CD4-positive, alpha-beta T cell treated with Interleukin-2 at 100 ng/mL for 4 hours (primary cell): ENCODE measurements at places on chromosomes 6 and 20.

- DNase-seq: no peak
Measured at GRCh38 chr6:130796313-130796905, 30.8 kb upstream of the SMLR1 start.

GRCh38 chr6:146910611-146911010 lies 293.6 kb upstream of the STXBP5 start:
- DNase-seq: no peak

GRCh38 chr6:112014483-112014882 lies 39.4 kb upstream of the CCN6 start:
- DNase-seq: no peak

- DNase-seq: no peak
Measured at GRCh38 chr6:148943451-148943850, 196.6 kb downstream of the UST start.

DNA sequence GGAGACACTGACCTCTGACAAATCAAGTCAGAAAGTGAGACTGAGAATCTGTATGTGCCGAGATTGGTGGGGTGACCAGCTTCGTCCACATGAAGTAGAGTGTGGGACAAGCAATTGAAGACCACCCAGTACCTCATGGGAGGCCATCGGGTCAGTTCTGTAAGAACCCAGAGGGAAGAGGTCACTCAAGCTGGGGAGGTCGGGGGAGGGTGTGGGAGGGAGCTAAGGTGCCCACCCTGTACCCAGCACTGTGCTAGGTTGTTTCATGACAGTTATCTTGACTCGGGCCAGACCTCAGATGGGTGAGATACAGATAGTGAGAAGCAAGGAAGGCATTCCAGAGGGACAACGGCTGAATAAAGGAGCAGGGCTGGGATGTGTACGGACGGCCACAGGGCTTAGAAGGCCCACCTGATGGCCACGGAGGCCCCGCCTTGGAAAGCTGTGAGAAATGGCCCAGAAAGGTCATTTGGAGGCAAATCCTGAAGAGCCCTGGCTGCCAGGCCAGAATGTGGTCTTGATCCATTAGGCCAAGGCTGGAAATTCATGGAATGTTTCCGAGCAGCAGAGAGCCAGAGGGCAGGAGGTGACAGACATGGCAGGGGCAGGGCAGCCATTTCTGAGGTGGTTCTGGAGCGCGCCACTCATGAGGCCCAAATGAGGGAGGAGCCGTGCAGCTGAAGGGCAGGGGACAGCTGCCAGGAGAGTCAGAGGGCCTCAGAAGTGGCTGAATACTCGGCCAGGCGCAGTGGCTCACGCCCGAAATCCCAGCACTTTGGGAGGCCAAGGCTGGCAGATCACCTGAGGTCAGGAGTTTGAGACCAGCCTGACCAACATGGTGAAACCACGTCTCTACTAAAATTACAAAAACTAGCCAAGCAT lies 7.7 kb downstream of the MMP24OS start:
- no peak for DNase-seq

GRCh38 chr6:158672726-158673125 lies 22.9 kb downstream of the SYTL3 start:
- DNase-seq: no peak

GRCh38 chr20:50385733-50386640 lies 124.2 kb upstream of the PTPN1 start:
- DNase-seq: peak; percentile 49

- DNase-seq: no peak
Measured at GRCh38 chr6:97947841-97948240, 664.8 kb upstream of the MMS22L start.

DNA sequence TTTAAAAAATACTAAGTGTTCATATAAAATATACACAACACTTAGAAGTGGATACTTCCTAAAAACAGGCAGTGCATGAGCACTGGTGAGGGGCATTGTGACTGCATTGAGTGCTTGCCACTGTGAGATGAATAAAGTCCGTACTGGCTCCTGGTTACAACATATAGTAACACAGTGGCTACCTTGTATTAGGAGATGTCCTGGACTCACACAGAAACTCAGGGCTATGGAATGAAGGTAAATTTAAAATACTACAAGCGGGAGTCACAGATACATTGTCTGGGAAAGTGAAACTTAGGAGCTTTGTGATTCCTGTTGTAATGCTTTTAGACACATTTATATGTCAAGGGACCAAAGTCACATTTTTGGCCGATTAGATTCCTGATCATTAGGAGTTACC lies 36.5 kb upstream of the HLA-G start:
- DNase-seq: no peak

DNA sequence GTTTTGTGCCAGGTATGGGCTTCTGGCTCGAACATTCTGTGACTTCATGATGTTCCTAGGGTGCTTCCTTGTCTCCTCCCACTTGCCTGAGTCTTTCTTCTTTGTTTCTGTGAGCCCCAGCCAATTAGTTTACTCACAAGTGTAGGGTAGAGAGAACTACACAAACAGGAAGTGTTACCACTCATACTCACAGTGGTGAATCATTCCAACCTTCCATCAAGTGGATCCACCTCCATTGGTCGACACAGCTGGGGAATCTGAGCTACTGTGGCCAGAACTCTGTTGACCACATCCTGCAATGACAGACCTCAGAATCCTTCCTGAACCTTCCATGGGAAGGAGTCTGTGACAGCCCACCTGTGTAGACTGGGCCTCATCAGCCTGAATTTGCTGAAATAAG lies 76.8 kb downstream of the UNC5CL start:
- no peak for DNase-seq

DNA sequence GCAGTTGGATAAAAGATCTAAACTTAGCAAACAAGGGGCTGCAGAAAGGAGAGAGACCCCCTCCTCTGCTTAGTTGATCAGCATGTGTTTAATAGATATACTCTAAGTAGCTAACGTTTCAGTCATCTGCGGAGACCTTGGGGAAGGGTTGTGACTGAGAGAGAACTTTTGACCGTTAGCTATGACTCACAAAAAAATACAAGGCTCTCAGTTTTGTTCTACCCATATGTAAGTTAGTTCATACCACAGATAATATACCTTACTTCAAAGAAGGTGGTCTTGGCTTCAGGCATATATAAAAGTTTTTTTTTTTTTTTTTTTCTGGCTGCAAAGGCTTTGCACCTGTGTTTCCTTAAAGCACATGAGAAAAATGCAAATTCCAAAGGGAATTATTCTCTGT lies 258.9 kb downstream of the GJA1 start:
- no peak for DNase-seq

DNA sequence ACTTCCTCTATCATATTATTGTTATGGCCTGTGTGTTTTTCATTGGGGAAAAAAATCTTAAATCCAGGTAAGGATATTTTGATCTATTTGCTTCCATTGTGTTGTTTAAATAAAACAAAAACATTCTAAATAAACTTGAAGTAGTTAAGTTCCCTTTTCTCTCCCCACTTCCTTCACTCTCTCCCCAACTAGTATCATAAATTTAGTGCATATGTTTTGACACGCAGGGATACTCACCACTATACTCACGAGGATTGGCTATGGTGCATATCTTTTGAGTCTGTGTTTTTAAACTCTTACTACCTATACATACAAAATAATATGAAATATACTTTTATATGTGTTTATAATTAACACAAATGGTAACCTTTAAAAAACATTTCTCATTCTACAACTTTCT lies 5.2 kb downstream of the TTLL9 start:
- DNase-seq: no peak

GRCh38 chr6:168043848-168044415 lies 35.1 kb downstream of the FRMD1 start:
- DNase-seq: no peak

DNA sequence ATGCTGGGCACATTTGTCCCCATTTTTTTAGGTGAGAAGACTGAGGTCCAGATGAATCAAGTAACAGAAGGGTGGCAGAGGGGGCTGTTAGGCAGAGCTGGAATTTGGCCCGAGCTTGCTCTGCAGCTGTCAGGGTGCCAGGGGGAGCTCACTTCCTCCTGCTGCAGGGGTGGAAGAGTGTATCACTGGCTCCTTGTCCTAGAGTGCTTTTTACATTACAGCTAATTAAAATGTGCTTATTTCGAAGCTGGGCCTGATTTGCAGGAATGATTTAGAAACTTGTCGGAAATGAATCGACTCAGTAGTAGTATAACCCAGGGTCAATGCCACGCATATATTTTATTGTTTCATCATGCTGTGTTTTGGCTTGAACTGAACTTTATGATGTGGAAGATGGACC lies 11.1 kb downstream of the TOX2 start:
- no peak for DNase-seq

- DNase-seq: no peak
Measured at GRCh38 chr6:34934516-34934915, 45.5 kb downstream of the ANKS1A start.
